Stimulated activated CD8-positive, alpha-beta memory T cell treated with anti-CD3 and anti-CD28 coated beads, Interleukin-4, amount 100 ng/mL, for 1 hour (primary cell): ENCODE measurements at places on chromosomes 5 and 9.

- no peak for DNase-seq
Measured at GRCh38 chr9:77556396-77556795, 91.7 kb downstream of the GNA14 start.

DNA sequence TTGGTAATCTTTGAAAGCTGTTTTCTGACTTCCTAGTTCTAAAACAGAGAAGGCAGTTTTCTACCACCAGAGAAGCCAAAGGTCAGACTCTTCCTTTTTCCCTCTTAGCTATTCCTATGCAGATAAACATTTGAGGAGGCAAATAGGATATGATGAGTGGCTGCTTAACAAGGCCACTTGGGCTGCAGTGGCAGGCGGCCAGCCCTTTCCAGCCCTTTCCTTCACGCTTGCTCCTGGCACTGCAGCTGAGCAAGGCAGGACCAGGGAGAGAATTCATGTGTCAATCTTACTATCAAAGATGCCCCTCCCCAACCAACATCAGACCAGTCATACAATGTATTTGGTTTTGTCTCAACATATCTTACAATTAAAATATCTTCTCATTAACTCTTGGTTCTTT is 36.8 kb upstream of the RNF38 start:
- DNase-seq: no peak

- no peak for DNase-seq
Measured at GRCh38 chr5:84228266-84228665, 156.4 kb downstream of the EDIL3 start.

DNA sequence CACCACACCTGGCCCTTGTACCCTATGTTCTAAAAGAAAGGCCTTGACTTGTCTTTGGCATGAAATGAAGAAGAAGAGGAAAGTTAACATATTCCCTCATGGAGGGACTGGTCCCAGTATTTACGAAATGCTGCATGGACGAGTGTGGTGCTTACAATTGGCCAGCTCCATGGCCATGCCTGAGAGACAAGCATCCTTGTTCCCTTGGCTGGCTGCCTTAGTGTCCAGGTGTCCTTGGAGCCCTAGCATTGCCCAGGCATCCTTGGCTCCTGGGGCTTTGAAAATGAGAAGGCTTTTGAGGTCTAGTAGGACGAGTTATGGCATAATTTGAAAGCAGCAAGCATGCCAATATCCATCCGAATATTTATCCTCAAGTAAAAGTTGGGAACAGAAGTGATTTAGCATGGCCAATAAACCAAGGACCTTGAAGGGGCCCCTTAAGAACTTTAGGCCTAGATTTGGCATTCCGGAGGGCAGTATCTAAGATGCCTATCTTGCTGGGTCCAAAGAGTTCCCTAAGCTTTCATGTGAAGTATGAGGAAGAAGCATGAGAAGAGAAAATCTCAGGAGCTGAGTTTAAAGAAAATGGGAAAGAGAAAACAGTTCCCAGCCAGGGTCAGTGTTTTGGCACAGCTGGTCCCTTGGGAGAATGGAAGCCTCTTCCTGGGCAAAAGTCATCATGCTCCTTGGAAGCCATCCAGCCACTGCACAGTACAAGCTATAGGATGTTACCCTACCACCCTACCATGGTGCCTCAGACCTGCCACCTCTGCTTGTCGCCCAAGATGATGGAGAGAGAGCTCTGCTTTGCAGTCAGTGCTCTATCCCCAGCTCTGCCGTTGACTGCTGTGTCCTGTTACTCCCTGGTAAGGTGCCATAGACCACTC is 91.0 kb downstream of the AOPEP start:
- no peak for DNase-seq

GRCh38 chr9:69009708-69010107 is 4.2 kb downstream of the PRKACG start:
- no peak for DNase-seq

GRCh38 chr5:136963504-136963903 is 535.6 kb downstream of the SPOCK1 start:
- DNase-seq: no peak

GRCh38 chr9:115665519-115665918 is 488.1 kb upstream of the PAPPA start:
- DNase-seq: no peak
